ENCODE measurements at places on chromosomes 4 and X.

DNA sequence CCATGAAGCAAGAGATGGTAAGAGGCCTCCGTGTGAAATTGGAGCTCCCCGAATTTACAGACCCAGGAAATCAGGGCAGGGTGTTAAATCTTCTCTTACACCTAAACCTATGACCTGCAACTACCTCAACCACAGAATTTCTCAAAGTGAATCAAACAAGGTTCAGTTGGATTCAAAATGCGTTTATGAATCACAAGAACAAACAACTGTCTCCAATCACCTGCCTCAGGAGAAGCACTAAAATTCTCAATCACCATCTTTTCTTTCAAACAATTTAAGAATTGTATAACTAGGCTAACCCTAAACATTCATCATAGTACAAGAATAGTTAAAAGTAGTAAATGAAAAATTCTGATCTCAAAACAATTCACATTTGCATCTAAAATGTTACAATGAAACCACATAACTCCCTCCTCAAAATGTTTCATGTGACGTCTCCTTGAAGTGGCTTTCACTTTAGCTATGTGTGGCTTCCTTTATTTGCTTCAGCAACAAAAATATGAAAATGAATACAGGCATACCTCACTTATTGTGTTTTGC, 19.2 kb downstream of the PPP3CA start:
- DNase-seq: no peak

GRCh38 chr4:132792310-132792709, 356.8 kb upstream of the PCDH10 start:
- no peak for DNase-seq

DNA sequence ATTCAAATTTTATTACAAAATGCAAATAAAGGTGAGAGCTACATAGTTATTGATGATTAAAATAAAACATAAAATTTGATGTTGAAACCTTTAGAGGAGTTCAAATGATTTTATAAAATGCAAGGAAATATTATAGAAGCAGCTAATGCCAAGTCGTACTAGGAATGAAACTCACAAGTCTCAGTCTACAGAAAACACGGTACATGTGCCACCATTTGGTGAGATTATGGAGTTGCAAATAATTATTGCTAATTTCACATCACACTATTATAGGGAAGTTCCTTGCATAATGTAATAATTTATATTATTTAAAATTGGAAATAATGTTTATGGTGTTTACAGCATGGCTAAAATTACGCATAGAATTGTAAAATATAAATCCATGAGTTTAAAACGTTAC, 1601.7 kb upstream of the TENM3 start:
- DNase-seq: no peak

DNA sequence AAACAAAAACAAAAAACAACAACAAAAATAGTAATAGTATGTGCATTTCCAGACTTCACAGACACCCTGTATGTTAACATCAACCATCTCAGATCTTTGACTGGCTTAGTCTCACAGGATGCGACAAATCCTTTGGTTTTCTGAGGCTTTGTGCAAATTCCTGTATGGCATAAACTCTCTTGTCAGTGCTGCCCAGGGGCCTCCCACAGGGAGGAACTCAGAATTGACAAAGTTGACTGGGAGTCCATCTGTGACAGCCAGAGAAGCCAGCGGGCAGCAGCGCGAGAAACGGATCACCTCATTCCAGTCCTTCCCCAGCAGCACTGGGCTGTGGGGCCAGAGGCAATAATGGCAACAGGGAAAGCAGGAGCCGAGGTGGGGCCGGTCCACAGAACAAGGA, 19.1 kb upstream of the DDX3X start:
- no peak for DNase-seq

DNA sequence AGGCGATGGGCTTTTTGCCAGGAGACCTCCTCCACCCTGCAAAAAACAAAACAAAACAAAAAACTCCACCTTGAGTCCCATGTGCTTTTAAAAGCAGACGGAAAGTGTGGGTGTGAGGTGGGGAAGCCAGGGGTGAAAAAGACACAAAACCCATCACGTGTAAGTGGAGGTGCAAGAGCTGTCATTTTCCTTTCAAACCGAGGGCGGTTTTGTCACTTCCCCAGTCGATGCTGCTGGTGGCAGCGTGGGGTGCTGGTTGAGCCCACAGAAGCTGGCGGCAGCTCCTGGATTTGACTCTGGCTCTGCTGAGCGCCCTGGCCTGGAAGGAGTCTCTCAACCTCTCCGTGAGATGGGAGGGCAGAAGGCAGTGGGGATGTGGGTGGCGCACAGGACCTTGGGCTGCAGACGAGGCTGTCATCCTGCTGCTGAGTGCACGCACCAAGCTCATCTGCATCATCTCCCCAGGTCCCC, 110.0 kb downstream of the PSAPL1 start:
- no peak for DNase-seq

- DNase-seq: no peak
Observed at GRCh38 chr4:3239303-3239702, 9.7 kb upstream of the MSANTD1 start.

GRCh38 chrX:118974908-118975671, 672 bp downstream of the LONRF3 start:
- no peak for DNase-seq

DNA sequence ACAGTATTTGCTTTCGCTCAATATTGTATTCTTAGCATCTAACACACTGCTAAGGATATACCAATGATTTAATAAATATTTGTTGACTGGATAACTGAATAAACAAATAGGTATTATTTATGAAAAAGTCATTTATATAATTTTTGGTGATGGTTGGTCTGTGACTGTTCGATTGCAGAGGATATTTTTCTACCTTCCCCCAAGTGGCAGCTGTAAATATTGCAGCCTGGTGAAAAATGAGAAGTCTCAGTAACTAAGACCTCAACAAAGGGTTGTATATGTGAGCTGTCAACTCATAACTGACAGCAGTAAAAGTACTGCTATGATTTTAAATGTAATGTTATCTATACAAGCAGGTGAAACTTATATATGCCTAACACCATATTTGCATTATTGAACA, 36.0 kb downstream of the HTR2C start:
- no peak for DNase-seq

GRCh38 chr4:86036736-86037135, 323.1 kb downstream of the MAPK10 start:
- no peak for DNase-seq

DNA sequence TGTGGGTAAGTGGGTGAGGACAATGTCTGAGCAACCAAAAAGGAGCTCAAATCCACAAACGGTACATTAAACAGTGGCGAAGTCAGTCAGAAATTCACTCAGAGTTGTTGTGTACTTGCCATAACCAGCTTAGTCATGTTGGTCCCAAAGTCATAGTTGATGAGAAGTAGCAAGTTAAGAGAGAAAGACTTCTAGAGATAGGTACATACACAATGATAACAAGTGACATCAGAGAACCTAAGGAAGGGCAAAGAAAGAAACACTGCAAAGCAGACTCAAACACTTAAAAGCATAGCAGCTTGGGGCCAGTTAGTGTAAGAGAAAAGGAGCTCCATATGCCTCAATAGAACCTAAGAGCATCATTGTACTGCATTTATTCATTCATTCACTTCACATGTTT, 30.2 kb downstream of the DYNLT3 start:
- DNase-seq: no peak

DNA sequence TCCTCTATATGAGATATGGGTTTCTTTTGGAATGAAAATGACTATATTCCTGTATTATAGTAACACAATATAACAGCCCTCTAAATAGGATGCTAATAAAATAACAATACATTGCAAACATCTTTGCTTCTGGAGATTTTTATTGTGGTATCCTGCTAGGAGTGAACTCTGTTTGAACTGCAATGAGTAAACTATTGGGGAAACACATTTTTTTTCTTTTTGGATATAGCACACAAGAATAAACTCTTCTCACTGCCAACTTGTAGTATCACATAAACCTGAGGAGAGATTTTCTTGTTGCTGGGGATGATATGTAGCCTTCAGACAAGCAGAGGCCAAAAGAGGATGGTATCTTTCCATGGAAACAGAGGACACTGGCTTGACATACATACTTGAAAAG, 238.2 kb downstream of the C4orf33 start:
- no peak for DNase-seq

GRCh38 chr4:55876387-55876786, 22.9 kb downstream of the EXOC1 start:
- no peak for DNase-seq
